Thymus (tissue), 14 donors: ENCODE measurements at places on chromosomes 7 and 10. TPM values are rescaled to one million over a fixed set of nuclear protein-coding genes. Genes with fewer than 3 reads are reported as not detected.

The PRSS37 gene
- polyA plus RNA-seq: 2.6 TPM

The BTBD16 gene
- polyA plus RNA-seq: 1.2 TPM

The IMMP2L gene
- 12.8 TPM for polyA plus RNA-seq

The TRIM50 gene
- 0.21 TPM for polyA plus RNA-seq

The OR2A12 gene
- polyA plus RNA-seq: not detected

The TMEM26 gene
- polyA plus RNA-seq: 2.5 TPM

The HABP2 gene
- 0.96 TPM for polyA plus RNA-seq

The SLC26A5 gene
- polyA plus RNA-seq: 0.07 TPM

The GCK gene
- polyA plus RNA-seq: 0.30 TPM

The ACSM6 gene
- 0.96 TPM for polyA plus RNA-seq

The TMEM229A gene
- polyA plus RNA-seq: 0.02 TPM

The CDNF gene
- 3.6 TPM for polyA plus RNA-seq

The COMMD3 gene
- 132 TPM for polyA plus RNA-seq

The FBXO24 gene
- polyA plus RNA-seq: 1.3 TPM

The CYP3A4 gene
- 11.1 TPM for polyA plus RNA-seq

The UNC5B gene
- 2.2 TPM for polyA plus RNA-seq

The CACNA2D1 gene
- polyA plus RNA-seq: 5.7 TPM

The LLCFC1 gene
- polyA plus RNA-seq: not detected

The ORC5 gene
- 13.4 TPM for polyA plus RNA-seq

The GPR85 gene
- 1.3 TPM for polyA plus RNA-seq

The UTF1 gene
- polyA plus RNA-seq: 0.02 TPM

The SORBS1 gene
- 25.3 TPM for polyA plus RNA-seq

The LRRD1 gene
- polyA plus RNA-seq: 0.05 TPM

The AGAP5 gene
- 9.0 TPM for polyA plus RNA-seq

The VAX1 gene
- polyA plus RNA-seq: 0.02 TPM

The NUDT13 gene
- polyA plus RNA-seq: 3.2 TPM

The LRRC18 gene
- 0.07 TPM for polyA plus RNA-seq

The IKZF5 gene
- polyA plus RNA-seq: 27.6 TPM

The CALY gene
- 0.21 TPM for polyA plus RNA-seq

The PDE6C gene
- 0.18 TPM for polyA plus RNA-seq

The PTPRZ1 gene
- polyA plus RNA-seq: 1.0 TPM

The CDHR3 gene
- polyA plus RNA-seq: 2.2 TPM

The ATOH7 gene
- polyA plus RNA-seq: 0.16 TPM

The EPO gene
- 1.0 TPM for polyA plus RNA-seq

The DNMBP gene
- 10.0 TPM for polyA plus RNA-seq

The RARRES2 gene
- 21.9 TPM for polyA plus RNA-seq

The KEL gene
- 2.6 TPM for polyA plus RNA-seq

The AMPH gene
- 1.3 TPM for polyA plus RNA-seq

The ASB15 gene
- polyA plus RNA-seq: 0.05 TPM

The GPR141 gene
- polyA plus RNA-seq: 0.66 TPM

The OR6B1 gene
- polyA plus RNA-seq: not detected

The TACR2 gene
- 0.30 TPM for polyA plus RNA-seq

The SKAP2 gene
- 10.6 TPM for polyA plus RNA-seq

The CALHM3 gene
- 0.32 TPM for polyA plus RNA-seq

The RET gene
- polyA plus RNA-seq: 0.37 TPM

The PNLIPRP2 gene
- polyA plus RNA-seq: 0.25 TPM

The SNX10 gene
- polyA plus RNA-seq: 15.9 TPM

The ANKRD1 gene
- 27.4 TPM for polyA plus RNA-seq

The BICC1 gene
- 1.8 TPM for polyA plus RNA-seq

The GRID2IP gene
- polyA plus RNA-seq: 0.46 TPM

The CH25H gene
- 23.8 TPM for polyA plus RNA-seq

The IGF2BP3 gene
- 3.4 TPM for polyA plus RNA-seq

The NYAP1 gene
- 0.66 TPM for polyA plus RNA-seq
